Lung (tissue), 17 donors: ENCODE measurements at places on chromosomes 3 and 15. TPM values are rescaled to one million over a fixed set of nuclear protein-coding genes. Genes with fewer than 3 reads are reported as not detected.

- H3K36me3 ChIP-seq = no peaks in the 10 kb centered on the region
- peaks cover 9% of the 10 kb centered on the region for H3K4me1 ChIP-seq
- H3K27ac ChIP-seq = no peak overlapping the region
- no peaks in the 10 kb centered on the region for H3K27me3 ChIP-seq
Observed at GRCh38 chr15:83305704-83306291, 21.3 kb upstream of the BNC1 start.

The UROC1 gene
- 0.09 TPM for total RNA-seq

DNA sequence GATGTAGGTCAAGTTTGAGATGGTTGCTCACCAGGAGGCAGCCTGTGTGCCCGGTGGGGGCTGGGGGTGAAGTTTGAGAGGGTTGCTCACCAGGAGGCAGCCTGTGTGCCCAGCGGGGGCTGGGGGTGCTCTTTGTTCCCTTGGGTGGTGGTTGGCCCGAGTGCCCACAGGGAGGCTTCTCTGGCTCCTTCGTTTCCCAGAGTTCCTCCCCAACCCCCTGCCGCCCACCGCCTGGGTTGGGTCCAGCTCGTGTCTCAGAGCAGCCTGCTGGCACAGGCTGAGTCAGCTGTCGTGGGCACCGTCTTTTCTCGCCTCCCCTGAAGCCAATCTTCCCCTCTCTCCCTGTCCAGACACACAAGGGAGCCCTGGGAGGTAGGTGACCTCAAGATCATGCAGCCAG is 3.1 kb downstream of the APBA2 start:
- no peaks in the 10 kb centered on the region for H3K27me3 ChIP-seq
- peaks cover 9% of the 10 kb centered on the region for H3K4me1 ChIP-seq
- DNase-seq = no peak
- no peak overlapping the region for H3K27ac ChIP-seq
- H3K36me3 ChIP-seq = no peaks in the 10 kb centered on the region

- no peaks in the 10 kb centered on the region for H3K36me3 ChIP-seq
- peak; percentile 6 for DNase-seq
- H3K27me3 ChIP-seq = no peaks in the 10 kb centered on the region
- H3K4me3 ChIP-seq = no peak overlapping the region
Observed at GRCh38 chr3:34106879-34107278, 308.4 kb downstream of the PDCD6IP start.

DNA sequence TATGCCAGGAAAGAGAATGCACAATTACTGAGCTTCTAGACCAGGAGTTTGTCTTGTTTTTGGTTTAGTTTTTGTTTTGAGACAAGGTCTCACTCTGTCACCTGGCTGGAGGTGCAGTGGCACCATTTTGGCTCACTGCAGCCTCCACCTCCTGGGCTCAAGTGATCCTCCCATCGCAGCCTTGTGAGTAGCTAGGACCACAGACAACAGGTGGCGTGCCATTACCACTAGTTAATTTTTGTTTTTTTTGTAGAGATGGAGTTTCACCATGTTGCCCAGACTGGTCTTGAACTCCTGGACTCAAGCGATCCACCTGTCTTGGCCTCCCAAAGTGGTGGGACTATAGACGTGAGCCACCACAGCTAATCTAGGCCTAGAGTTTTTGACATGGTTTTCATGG is 104.4 kb upstream of the CCDC54 start:
- no peak overlapping the region for H3K4me3 ChIP-seq
- no peak for DNase-seq
- no peaks in the 10 kb centered on the region for H3K27me3 ChIP-seq
- H3K27ac ChIP-seq = no peak overlapping the region
- H3K4me1 ChIP-seq = no peaks in the 10 kb centered on the region
- H3K36me3 ChIP-seq = no peaks in the 10 kb centered on the region

GRCh38 chr3:115975353-115975752 is 352.0 kb downstream of the GAP43 start:
- H3K4me3 ChIP-seq = no peak overlapping the region
- no peaks in the 10 kb centered on the region for H3K36me3 ChIP-seq
- no peaks in the 10 kb centered on the region for H3K27me3 ChIP-seq
- DNase-seq = no peak

DNA sequence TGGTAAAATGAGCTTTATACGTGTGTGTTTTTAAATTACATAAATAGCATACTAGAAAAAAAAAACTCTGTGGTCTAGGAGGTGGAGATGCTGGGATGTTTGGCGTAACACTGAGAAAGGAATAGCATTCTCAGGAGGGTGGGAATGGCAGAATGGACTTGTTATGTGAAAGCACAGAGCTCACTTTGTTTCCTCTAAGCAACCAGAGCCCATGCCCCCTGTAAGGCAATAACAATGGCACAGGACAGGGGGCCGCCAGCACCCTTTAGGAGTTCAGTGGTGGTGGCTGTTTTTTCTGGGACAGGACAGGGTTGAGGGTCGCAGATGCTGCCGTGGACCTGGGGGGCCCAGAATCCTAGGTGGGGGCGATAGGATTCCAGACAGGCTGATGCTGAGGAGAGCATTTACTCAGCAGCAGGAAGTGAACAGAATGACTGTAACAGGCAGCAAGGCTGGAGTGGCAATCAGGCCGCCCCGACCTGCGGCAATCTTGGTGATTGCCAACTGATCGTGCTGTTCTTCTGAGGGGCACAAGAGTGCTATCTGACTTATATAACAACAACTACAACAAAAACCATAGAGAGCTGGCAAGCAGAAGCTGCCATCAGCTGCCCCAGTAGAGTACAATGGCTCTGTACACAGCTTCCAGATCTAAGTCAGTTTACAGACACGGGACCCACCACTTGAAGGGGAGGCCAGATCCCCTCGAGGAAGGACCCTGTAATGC is 160.4 kb downstream of the UACA start:
- H3K4me3 ChIP-seq = no peak overlapping the region
- H3K4me1 ChIP-seq = no peaks in the 10 kb centered on the region
- DNase-seq = no peak
- H3K27ac ChIP-seq = no peak overlapping the region

The NPTN gene
- total RNA-seq = 123 TPM

GRCh38 chr3:5505997-5506396 is 318.5 kb downstream of the EDEM1 start:
- no peak overlapping the region for H3K4me3 ChIP-seq
- H3K36me3 ChIP-seq = no peaks in the 10 kb centered on the region
- no peaks in the 10 kb centered on the region for H3K4me1 ChIP-seq
- DNase-seq = no peak
- H3K27ac ChIP-seq = no peak overlapping the region
- H3K27me3 ChIP-seq = no peaks in the 10 kb centered on the region

The FOXB1 gene
- not detected for total RNA-seq

- H3K36me3 ChIP-seq = no peaks in the 10 kb centered on the region
- no peak overlapping the region for H3K4me3 ChIP-seq
- no peak for DNase-seq
Observed at GRCh38 chr15:83204697-83205096, 2.9 kb downstream of the HDGFL3 start.

The FAM174B gene
- 45.0 TPM for total RNA-seq

The SKIL gene
- 57.3 TPM for total RNA-seq

GRCh38 chr15:65762399-65762798 is 29.7 kb downstream of the DENND4A start:
- DNase-seq = no peak
- H3K36me3 ChIP-seq = no peaks in the 10 kb centered on the region
- H3K27me3 ChIP-seq = no peaks in the 10 kb centered on the region

The PPP1R14D gene
- total RNA-seq = not detected

GRCh38 chr15:66040211-66040892 is 171.1 kb downstream of the RAB11A start:
- no peaks in the 10 kb centered on the region for H3K36me3 ChIP-seq
- no peak overlapping the region for H3K4me3 ChIP-seq
- DNase-seq = no peak
- H3K27ac ChIP-seq = no peak overlapping the region

- H3K4me3 ChIP-seq = no peak overlapping the region
- no peaks in the 10 kb centered on the region for H3K4me1 ChIP-seq
- H3K36me3 ChIP-seq = peaks cover 45% of the 10 kb centered on the region
- H3K27ac ChIP-seq = no peak overlapping the region
Observed at GRCh38 chr3:156543043-156543555, 11.8 kb downstream of the SSR3 start.

GRCh38 chr15:90001683-90002427 is 731 bp downstream of the ZNF710 start:
- H3K4me3 ChIP-seq = peak overlapping the region; percentile 75
- peak overlapping the region; percentile 74 for H3K27ac ChIP-seq
- H3K4me1 ChIP-seq = peaks cover 34% of the 10 kb centered on the region
- no peaks in the 10 kb centered on the region for H3K36me3 ChIP-seq
- peak; percentile 78 for DNase-seq
- no peaks in the 10 kb centered on the region for H3K27me3 ChIP-seq

- H3K36me3 ChIP-seq = peaks cover 8% of the 10 kb centered on the region
- no peak overlapping the region for H3K4me3 ChIP-seq
- DNase-seq = no peak
Observed at GRCh38 chr3:143978263-143978631, 6.6 kb downstream of the DIPK2A start.

DNA sequence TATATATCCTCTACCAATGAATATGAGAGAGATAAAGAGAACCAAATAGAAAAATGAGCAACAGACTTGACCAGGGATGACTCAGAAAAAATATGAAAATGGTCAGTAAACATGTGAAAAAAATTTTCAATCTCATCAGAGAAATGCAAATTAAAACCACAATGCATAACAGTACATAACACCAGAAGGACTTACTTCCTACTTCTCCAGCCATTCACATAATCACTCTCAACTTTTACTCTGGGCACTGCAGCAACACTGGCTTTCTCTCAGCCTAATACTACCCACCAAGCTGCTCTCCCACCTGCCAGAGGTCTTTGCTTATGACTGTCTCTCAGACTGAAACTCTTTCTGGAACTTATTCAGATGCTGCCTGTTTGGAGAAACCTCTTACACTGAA is 49.4 kb downstream of the DPH6 start:
- no peaks in the 10 kb centered on the region for H3K36me3 ChIP-seq
- H3K27ac ChIP-seq = no peak overlapping the region
- no peak overlapping the region for H3K4me3 ChIP-seq
- no peak for DNase-seq
- no peaks in the 10 kb centered on the region for H3K27me3 ChIP-seq

The ANKRD63 gene
- total RNA-seq = not detected

The ADPGK gene
- total RNA-seq = 87.7 TPM

DNA sequence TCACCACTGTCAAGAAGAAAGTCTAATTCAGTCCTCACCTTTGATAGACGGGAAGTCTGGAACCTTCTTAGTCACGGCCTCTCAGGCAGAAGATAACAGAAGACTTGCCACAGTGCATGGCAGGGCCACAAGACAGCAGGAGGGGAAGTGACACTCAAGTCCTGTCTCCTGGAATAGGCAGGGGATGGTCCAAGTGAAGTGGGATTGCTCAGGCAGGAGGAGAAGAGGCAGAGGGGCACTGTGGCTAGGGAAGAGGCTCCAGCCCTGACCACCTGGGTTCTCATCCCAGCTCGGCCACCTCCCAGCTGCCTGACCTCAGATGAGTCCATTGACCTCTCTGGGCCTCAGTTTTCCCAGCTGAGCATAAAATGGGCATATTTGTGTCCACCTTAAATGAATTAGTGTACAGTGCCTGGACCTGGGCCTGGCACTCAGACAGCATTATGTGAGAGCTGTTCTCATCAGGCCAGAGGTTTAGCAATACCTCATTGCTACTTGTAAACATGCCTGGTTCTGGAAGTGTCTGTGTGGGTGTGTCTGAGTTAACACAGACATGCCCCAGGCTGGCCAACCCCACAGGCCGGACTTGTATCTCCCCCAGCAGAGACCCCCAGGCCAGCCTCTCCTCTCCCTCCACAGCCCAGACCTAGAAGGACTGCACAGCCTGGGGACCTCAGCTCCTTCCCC is 11.5 kb upstream of the PCSK6 start:
- no peak overlapping the region for H3K4me3 ChIP-seq
- peaks cover 15% of the 10 kb centered on the region for H3K4me1 ChIP-seq
- H3K27ac ChIP-seq = no peak overlapping the region
- H3K27me3 ChIP-seq = no peaks in the 10 kb centered on the region

DNA sequence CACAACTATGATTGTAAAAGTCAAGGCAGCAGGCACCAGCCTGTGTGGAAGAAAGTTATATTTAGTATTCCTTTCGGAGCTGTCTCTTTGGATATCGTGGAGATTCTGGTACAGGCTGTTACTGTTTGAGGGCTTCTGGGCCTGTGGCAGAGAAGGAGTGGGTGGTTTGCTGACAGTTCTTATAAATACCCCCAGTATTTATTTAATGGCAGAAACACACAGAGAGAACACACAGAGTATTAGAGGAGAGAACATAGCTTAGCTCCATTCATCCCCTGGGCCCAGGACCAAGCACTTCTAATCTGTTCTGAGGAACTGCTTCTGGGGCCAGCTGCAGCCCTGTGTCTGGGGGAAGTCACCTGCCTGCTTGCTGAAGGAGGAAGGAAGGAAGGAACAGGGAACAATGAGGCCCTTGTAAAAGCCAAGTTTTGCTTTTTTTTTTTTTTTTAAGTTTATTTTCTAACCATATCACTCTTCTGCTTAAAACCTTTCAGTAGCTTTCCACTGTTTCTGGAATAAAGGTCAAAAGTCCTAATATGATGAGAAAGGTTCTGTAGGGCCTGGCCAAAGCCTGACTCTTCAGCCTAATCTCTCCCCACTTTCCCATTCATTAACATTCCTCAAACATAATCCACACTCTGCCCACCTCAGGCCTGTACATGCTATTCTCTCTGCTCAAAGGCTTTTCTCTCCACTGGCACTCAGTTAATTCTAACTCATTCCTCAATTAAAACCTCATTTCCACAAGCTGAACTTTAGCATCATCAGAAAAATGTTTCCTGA is 11.8 kb upstream of the PP2D1 start:
- no peak overlapping the region for H3K27ac ChIP-seq
- H3K4me3 ChIP-seq = no peak overlapping the region
- no peaks in the 10 kb centered on the region for H3K36me3 ChIP-seq
- H3K4me1 ChIP-seq = no peaks in the 10 kb centered on the region
- no peaks in the 10 kb centered on the region for H3K27me3 ChIP-seq
- peak; percentile 71 for DNase-seq

DNA sequence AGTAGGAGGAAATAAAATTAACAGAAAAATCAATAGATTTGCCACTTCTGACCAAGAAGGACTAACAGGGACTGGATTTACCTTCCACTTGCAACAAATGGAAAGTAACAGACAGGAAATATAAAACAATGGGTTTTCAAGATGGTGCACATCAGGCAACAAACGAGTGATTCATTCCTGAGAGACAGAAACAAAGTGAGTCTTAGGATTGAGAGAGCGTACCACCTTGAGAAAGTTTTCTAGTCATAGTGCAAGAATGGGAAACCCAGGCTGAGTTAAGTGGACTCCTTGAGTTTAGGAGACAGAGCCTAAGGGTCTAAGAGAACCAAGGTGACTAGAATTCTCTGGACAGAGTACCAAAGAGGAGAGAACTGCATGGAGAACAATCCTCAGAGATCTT is 101.7 kb downstream of the PPP2R3A start:
- H3K36me3 ChIP-seq = no peaks in the 10 kb centered on the region
- H3K27me3 ChIP-seq = no peaks in the 10 kb centered on the region
- H3K27ac ChIP-seq = no peak overlapping the region
- DNase-seq = no peak
- no peak overlapping the region for H3K4me3 ChIP-seq
- H3K4me1 ChIP-seq = peaks cover 11% of the 10 kb centered on the region
